ENCODE measurements at places on chromosomes 3 and 15. TPM values are rescaled to one million over a fixed set of nuclear protein-coding genes. Genes with fewer than 3 reads are reported as not detected.

CCR3 gene
- polyA plus RNA-seq = not detected

PRSS50 gene
- 2.6 TPM for polyA plus RNA-seq

GOLGA8S gene
- polyA plus RNA-seq = 1.3 TPM

DMXL2 gene
- polyA plus RNA-seq = 47.1 TPM

FBXW12 gene
- polyA plus RNA-seq = 0.33 TPM

WDR73 gene
- 38.3 TPM for polyA plus RNA-seq

HIGD2B gene
- not detected for polyA plus RNA-seq

CHRM5 gene
- 0.19 TPM for polyA plus RNA-seq

LYZL4 gene
- polyA plus RNA-seq = not detected

BFSP2 gene
- polyA plus RNA-seq = not detected

SLC12A8 gene
- polyA plus RNA-seq = 5.6 TPM

Measured in right renal pelvis (tissue), 4 donors.